ENCODE measurements at places on chromosomes 16 and 17.

- no peak for DNase-seq
Observed at GRCh38 chr17:17900615-17901520, 64.1 kb upstream of the SREBF1 start.

DNA sequence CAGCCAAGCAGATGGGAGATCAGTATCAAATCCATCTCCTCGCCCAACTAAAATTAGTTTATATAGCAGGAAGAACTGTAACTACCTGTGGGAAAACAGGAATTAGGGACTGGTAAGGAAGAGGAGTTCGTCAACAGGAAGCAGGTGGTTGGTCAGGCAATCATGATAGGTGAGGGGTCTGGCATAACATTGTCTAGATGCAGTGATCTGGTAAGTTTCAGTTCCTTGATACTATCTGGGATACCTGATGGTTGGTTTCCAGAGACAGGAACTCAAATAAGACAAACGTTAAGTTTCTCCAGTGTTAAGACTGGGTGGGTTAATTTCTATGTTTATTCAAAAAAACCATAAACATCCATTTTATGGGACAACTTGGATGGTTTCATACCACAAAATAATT lies 53.8 kb downstream of the CEP112 start:
- no peak for DNase-seq

DNA sequence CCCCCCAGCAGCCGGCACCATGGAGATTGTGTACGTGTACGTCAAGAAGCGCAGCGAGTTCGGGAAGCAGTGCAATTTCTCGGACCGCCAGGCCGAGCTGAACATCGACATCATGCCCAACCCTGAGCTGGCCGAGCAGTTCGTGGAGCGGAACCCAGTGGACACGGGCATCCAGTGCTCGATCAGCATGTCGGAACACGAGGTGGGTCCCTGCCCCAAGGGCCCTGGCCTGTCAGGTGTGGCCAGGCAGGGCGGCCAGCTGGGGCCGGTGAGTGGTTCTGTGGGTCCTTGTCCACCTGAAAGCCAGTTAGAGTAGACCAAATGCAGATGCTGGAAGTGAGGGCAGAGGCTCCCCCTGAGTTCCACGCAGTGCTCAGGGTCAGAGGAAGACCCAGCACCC lies 7.8 kb downstream of the DNAI2 start:
- DNase-seq, result no peak

DNA sequence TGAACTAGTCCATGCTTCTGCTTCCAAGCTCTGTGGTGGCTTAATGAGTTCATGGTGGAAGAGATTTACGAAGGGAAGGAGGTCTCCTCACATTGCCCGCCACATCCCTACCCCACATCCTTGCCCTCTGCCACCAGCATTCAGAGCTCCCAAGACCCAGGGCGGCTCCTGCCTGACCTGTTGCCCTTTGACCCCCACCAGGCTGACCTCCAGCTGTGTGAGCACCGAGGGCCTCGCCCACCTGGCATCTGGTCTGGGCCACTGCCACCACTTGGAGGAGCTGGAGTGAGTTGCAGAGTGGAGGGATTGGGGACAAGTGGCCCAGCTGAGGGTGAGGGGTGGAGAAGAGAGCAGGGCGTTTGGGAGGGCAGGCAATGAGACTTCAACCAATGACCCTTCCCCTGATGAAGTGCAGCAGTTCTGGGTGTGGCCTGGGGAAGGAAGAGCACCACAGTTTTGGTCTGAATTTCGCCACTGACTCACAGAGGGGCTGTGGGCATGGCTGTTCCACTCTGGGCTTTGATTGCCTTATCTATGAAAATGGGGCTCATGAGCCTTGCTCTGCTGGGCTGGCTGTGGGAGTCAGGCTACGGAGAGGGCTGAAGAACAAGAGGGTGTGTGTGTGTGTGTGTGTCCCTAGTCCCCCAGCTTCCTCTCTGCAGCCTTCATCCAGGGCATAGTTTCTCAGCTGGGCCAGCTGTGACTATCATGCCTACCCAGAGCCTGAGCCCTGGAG lies 22.6 kb upstream of the CPNE2 start:
- DNase-seq, result no peak

GRCh38 chr17:61128661-61129115 lies 271.0 kb upstream of the TBX2 start:
- no peak for DNase-seq

- peak; percentile 3 for DNase-seq
Observed at GRCh38 chr17:79388556-79389295, 222.1 kb downstream of the RBFOX3 start.

DNA sequence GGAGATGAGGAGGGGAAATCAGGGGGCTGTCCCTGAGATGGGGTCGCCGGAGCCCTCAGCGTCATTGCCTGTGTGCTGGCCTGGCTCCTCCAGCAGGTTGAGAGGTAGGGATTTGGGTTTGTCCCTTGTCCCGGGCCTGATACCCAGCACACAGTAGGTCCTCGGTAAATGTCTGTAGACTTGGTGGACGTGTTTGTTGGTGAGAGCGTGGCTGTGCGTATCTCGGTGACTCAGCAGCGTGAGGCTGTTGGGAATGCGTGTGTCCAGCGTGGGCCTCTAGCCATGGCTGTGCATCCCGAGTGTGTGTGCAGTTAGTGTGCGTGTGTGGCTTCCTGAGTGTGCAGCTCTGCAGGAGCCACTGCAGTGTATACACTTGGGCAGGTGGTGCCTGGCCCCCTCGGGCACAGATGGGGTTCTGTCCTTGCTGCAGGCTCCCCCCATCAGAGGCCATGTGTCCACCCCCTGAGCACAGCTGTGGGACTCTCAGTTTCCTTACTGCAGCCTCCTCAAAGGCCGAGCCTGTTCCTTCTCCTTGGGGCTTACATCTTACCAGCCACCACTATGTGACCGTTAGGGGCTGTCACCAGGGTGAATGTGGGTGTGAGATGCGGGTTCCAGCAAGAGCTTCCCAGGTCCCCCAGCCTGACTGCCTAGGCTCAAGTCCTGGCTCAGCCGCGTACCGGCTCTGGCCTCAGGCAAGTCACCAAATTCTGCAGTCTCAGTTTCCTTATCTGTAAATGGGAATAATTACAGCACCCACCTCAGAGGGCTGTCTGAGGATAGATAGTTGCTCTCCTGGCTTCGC lies 5.7 kb downstream of the NECAB2 start:
- no peak for DNase-seq

- DNase-seq, result no peak
Observed at GRCh38 chr16:56211435-56211981, 20.2 kb downstream of the GNAO1 start.

DNA sequence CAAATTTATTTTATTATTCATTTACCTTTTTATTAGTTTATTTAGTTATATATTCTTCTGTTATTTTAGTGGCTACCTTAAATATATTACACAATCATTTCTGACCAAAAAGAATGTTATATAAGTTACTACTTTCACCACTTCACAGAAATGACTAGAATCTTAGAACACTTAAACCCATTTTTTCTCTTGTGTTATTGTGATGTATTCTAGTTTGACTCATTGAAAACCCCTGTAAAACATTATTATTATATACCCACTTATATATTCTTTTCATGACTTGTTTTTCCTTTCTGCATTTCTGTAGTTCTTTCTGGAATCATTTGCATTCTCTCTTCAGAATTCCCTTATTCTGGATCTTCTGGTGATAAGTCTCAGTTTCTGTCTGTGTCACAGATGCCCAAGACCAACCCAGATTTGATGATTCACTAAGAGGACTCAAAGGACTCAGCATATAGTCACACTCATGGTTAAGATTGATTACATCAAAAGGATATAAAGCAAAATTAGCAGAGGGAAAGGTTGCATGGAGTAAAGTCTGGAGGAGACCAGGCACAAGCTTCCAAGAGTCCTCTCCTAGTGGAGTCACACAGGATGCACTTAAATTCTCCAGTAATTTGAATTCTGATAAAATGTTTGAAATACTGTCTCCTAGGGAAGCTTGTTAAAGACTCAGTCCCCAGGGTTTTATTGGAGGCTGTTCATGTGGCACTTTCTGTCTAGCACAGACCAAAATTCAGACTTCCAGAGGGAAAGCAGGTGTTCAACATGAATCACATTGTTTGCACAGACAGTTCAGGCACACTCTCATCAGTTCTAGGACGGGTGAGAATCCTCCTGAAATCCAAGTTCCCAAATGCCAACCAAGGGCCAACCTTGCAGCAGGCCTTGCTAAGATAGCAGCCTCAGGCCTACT lies 7.7 kb downstream of the GINS3 start:
- DNase-seq, result no peak

- no peak for DNase-seq
Observed at GRCh38 chr16:29675811-29676643, 3.0 kb upstream of the QPRT start.

DNA sequence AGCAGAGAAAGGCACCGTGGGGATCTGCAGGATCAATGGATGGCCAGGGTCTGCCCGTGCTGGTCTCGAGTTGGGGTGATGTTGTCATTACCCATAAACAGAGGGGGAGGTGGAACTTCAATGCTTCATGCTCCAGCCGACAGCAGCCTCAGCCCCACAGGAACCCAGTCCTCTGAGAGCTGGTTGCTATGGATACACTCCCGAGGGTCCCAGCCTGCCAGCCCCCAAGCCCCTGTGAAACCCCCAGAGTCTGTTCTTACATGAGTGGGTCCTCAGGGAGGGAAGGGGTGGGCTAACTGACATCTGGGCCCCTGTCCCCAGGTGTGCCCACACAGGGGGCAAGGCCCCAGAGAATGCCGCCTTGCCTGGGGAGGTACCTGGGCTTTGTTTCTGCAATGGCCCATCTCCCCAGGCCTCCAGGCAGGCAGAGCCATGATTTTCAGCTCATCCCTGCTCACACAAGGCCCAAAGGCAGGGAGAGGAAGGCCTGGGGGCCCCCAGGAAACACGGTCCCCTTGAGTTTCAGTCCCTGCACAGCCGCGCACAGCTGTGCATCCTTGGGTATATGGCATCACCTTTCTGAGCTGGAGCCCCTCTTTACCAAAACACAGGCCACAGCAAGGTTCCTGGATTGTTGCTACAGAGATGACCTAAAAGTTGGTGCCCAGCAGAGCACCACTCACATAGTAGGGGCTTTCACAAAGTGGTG lies 223.7 kb downstream of the ZNF423 start:
- DNase-seq, result no peak

DNA sequence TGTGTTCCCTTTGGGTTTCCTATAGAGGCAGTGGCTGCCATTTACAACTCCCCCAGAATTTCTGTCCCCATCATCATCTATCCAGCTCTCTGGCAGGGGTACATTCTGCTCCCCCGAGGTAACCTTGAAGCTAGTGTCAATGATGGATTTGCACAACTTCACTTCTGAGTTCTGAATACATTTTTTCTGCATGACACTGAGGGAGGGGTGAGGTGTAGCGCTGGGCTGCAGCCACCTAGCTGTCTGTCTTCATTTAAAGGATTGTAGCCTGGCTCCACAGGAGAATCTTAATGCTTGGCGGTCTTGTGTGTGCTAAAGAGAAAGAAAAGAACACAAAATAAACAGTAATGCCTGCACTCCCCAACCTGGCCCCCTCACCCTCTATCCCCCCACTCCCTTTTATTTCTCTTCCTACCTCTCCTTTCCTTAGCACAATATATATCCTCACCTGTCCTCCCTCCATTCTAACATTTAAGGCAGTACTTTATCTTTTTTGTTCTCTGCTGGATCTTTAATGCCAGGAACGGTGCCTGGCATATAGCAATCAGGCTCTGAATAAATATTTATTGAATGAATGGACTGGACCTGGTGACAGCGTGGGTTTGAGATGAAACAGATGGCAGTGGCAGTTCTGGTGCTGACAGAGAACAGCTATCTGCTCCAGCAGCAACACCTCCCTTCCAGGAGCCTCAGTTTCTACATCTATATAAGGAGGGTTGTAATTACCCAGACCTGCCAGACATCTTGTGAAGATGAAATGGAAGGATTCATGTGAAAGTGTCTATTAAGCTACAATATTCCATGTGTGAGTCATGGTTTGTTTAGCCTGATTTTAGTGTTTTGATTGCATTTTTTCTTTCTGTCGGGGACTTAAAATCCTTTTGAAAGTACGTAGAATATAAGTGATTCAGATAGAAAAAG lies 163.5 kb upstream of the CDH11 start:
- no peak for DNase-seq

- DNase-seq, result no peak
Observed at GRCh38 chr17:63946440-63947363, 14.6 kb upstream of the CD79B start.

DNA sequence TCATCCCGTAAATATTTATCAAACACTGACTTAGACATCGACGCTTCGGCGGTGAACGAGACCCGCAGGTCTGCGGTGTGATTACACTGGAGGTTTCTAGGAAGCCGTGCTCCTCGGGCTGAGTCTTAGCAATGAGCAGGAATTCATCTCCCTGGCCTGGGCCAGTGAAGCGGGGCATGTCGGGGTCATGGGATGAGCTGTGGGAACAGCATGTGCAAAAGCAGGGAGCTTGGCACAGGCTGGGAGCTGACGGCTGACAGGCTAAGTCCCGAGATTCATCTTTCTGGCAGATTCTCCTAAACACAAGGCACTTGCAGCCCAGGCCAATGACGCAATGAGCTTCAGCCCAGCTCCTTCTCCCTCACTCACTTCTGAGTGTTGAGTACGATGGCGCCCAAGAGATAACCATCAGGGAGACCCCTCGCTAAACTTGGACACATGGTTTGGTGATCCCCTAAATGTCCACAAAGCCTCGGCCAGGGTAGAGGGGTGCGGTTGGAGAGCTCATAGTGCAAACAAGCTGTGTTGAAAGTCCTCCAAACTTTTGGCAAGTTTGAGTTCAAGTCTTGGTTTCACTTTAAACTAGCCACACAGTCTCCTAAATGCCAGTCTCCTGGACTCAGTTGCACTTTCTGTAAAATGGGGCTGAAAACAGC lies 12.8 kb downstream of the CRISPLD2 start:
- DNase-seq, result no peak

DNA sequence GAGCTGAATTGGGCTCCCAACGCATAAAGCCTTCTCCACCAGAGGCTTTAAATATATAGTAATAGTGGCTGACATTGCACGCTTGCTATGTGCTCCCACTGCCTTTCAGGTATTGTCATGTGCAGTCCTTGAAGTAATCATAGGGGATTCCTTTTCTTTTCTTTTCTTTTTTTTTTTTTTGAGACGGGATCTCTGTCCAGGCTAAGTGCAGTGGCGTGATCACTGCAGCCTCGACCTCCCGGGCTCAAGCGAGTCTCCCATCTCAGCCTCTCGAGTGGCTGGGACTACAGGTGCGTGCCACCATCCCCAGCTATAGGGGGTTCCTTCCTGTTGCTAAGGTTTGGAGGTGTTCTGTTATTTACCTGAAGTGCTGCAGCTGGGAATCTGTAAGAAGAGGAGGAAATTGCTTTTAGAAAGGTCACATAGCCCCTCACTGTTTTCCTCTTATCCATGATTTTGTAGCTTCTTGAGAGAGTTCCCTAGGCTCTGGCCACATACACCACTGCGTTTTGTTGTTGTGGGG lies 845 bp downstream of the RPL27 start:
- no peak for DNase-seq

DNA sequence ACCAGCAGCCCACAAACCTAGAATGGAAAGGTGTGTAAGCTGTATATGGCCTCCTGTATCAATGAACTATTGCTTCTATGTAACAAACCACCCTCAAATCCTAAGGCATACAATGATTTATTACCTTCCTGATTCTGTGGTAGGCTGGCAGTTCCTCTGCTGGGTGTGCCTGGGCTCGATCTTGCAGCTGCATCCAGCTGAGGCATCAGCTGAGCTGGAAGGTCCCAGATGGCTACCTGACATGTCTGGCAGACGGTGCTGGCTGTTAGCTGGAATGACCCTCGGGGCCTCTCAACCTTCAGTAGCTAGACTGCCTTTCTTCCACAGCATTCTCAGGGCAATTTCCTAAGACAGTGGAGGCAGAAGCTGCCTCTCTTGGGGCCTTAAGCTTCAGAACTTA lies 152.7 kb downstream of the RAB11FIP4 start:
- no peak for DNase-seq
